NCI-H1417 treated with DMSO at 0.1 percent for 48 hours (cell line): ENCODE measurements at places on chromosomes 1 and 21.

DNA sequence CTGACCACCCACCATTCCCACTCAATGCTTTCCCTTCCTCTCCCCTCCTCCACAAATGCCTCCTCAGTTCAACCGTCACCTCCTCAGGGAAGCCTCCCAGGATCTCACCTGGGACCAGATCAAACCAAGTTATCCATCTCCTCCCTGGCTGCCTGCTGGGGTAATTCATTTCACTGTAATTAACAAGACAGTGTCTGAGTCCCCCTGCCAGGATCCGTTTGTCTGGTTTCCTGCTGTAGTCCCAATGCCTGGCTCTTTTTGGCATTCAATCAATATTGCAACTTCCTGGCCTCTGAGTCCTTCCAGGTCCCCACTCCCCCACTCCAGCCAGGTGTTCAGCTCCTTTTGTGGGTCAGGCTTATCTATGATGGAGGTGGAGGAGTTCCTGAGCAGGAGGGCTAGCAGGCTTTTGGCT lies 687.7 kb downstream of the PTPRU start:
- no peak for DNase-seq

DNA sequence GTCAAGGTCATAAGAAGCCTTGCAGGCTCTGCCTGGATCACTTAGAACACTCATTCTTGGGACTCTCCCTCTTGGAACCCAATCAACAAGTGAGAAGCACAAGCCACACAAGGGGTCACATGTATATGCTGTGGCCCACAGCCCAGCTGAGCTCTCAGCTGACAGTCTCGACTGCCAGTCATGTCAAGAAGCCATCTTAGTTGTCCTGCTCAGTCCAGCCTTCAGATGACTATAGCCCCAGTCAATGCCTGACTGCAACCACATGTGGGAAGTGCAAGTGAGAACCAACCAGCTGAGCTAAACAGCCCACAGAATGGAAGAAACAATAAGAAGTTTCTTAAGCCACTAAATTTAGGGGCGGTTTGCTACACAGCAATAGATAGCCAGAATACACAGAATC lies 356.0 kb downstream of the KCNH1 start:
- no peak for DNase-seq

GRCh38 chr1:181184621-181185020 lies 96.1 kb downstream of the IER5 start:
- DNase-seq: no peak

GRCh38 chr1:77655431-77655974 lies 27.0 kb downstream of the ZZZ3 start:
- no peak for DNase-seq

GRCh38 chr21:45019887-45020537 lies 54.4 kb upstream of the ADARB1 start:
- DNase-seq: no peak

- DNase-seq: no peak
Measured at GRCh38 chr1:156266051-156266450, 16.6 kb downstream of the SMG5 start.
